ENCODE measurements at places on chromosomes 16 and 17.

DNA sequence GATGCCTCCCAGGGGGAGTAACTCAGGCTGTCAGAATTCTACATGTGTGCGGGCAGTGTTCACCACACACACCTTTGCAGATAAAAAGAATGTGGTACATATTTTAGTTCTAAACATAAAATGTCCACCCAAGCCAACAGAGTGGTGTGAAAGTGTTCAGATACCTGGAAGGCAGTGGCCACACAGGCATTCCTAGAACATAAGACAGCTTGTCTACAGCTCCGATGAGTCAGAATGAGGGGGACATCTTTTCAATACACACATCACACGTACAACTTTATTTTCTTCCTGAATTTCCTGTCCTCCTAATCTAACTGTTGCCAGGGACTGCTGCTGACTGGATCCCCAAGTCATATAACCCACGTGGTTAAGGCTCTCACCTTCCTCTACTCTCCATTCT lies 142.3 kb downstream of the ZFHX3 start:
- DNase-seq, result no peak

DNA sequence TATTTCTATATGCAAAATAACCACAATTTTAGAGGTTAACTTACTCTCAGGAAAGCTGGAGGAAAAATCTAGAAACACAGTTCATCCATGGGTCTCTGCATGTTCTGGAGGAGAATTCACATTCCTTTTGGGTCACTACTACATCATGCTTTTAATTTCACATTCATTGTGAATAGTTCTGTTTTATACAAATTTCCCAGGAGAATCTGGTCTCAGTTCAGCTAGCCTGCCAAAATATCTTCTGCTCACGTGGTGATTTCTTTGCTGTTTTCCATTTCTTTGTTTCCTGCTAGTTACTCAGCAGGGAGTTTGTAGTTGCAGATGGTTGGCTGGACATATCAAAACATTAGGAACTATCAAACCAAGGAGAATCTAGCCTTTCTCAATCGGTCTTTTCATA lies at the start of gene ABCA9:
Gene ABCA9 (minus strand): TSS at position 106 of the 400 bp plus-strand sequence. CDS start 9,801 bp downstream, outside the sequence.
- DNase-seq, result no peak

DNA sequence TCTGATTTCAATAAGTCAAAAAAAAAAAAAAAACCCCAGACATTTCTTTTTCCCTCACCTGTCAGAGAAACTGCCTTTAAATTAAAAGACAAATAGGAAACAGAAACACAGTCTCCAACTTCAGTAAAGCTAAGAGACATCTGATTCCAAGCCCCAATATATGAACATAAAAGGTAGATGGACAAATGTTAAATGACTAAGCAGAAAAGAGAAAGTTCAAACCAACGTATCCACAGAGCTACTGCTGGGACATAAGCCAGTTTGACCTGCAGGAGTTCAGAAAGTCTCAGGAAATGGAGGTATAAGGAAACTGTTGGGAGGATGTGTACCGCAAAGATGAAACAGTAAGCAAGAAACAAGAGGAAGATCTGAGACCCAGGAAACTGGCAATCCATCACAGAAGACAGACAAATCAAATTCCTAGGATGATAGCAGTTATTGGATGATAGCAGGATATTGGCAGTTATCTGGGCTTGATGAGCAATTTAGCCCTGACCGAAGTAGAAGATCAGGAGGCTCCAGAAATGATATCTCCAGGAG lies 135.0 kb downstream of the BRIP1 start:
- no peak for DNase-seq

- DNase-seq, result no peak
Measured at GRCh38 chr17:66953630-66954020, 10.9 kb upstream of the CACNG4 start.

DNA sequence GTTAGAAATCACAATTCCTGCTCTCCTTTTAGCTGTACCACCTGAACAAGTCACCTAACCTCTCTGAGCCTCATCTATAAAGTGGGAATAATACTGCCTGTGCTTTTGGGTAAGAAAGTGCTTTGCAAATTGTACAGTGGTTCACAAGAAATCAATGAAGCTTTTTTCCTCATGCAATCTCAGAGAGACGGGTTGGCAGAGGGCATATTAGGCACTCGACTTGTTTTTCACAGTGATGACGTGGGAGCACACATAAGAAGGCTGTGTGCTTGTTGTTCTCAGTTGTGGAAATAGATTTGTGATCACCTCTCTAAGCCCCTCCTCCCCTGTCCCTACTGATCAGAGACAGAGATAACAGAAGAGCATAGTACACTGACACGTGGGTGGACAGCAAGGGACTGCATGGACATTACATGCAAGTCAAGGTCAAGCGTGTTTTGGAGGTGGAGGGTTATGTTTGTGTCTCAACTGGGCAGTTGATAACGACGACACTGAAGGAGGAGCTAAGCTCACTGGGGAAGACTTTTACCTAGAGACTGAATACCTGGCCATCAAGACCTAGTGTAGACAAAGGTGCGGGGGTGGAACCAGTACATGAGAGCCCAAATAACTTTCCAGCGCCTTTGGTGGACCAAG lies 1.7 kb upstream of the GPT2 start:
- no peak for DNase-seq

DNA sequence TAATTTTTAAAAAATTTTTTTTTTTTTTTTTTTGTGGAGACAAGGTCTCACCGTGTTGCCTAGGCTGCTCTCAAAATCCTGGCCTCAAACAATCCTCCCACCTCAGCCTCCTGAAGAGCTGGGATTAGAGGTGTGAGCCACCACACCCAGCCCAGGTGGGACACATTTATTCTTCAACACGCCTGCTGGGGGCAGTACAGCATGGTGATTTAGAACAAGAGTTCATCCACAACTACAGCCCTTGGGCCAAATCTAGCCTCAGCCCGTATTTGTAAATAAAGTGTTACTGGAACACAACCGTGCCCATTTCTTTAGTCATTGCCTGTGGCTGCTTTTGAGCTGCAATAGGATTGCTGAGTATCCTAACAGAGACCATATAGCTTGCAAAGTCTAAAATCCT lies 92.8 kb downstream of the KATNIP start:
- DNase-seq, result no peak

DNA sequence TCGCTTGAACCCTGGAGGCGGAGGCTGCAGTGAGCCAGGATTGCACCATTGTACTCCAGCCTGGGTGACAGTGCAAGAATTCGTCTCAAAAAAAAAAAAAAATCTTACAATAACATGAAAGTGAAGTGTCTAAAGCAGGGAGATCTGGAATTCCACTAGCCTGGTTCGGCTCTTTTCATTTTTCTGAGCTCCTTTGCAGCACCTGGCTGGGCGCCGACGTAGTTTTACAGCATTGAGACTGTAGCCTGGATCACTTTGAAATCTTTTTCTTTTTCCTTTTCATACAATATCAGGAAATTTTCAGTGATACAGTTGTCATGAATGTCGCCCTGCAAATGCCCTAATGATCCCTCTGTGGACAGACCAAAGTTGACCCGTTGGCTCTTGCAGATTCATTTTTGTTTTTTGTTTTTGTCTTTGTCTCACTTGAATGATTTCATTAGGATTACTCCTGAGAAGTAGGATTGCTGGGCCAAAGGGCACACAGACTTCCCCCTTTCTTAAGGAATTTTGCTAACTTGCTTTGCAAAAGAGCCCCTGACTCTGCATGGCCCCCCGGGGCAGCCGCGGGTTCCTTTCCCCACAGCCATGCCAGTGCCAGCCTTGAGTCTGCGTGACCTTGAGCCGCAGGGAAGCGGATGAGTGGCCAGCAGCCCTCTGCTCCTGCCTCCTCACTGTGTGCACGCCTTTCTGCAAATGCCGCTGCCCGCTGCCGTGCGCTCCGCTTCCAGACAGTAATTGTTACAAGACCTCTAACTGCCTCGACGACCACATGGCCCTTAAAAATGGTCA lies 28.0 kb downstream of the CRISPLD2 start:
- DNase-seq, result no peak

- DNase-seq, result no peak
Measured at GRCh38 chr16:10616756-10617640, 36.6 kb upstream of the EMP2 start.

DNA sequence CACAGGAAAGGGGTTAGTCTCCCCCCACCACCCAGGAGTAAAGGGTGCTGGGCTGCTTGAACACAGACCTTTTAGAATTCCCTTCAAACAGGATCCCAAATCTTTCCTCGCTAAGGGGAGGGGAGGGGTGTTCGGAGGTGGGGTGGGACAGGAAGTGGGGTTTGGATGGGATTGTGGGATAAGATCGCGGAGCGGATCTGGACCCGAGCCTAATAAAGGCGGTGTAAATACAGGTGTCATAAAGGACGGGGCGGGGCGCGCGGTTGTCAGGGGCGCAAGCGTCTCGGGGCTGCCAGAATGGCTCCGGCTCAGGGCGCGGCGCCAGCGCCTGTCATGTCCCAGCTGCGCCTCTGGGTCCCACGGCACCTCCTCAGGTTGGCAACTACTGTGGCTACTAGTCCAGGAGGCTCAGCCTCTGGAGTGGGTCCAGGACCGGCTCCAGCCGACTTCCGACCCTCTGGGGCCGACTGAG lies 59.8 kb upstream of the FBXO47 start:
- DNase-seq, result no peak

GRCh38 chr17:58315750-58316149 lies 12.8 kb downstream of the TSPOAP1 start:
- DNase-seq, result no peak

DNA sequence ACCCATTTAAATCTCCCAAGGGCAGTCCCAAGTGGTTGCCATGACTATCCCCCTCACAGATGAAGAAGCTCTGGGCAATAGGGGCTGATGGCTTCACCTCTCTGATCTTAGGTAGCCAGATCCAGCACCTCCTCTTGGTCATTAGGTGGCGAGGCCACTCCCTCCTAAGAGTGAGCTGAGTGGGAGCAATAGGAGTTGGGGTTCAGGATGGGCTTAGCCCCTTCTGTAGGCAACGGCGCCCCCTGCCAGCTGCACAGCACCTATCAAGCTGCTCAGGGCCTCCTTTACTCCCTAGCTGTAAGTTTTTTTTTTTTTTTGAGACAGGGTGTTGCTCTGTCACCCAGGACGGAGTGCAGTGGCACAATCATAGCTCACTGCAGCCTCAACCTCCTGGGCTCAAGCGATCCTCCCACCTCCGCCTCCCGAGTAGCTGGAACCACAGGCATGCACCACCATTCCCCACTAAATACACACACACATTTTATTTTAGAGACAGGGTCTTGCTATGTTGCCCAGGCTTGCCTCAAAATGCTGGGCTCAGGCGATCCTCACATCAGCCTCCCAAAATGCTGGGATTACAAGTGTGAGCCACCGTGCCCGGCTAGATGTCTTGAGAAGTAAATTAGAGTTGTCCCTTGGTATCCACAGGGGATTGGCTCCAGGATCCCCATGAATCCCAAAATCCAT lies 3.5 kb upstream of the RRAD start:
- no peak for DNase-seq

DNA sequence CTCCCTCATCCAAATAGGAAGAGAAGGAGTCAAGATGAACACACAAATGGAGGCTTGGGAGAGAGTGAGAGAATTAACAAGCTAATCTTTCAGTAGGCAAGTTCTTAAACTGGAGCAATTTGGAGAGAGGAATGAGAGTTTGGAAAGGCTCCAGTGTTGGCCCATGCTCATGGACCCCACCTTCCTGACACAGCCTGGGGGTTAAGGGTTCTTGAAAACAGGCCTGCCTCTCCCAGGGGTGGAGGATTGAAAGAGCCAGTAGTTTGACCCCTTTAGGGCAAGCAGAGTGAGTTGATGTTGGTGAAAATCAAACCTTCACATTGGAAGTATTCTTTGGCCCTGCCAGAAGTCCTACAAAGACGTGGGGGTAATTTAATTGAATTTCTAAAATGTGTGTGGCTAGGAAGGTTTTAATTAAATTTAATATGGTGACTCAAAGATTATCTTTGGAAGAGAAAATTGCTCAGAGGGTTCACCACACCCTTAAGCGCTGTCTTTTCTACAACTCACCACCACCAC lies 5.8 kb downstream of the HOXB3 start:
- no peak for DNase-seq

- no peak for DNase-seq
Measured at GRCh38 chr16:72940886-72941285, 107.0 kb downstream of the ZFHX3 start.

GRCh38 chr17:28041068-28041843 lies 1.2 kb upstream of the NLK start:
- DNase-seq, result peak; percentile 99

DNA sequence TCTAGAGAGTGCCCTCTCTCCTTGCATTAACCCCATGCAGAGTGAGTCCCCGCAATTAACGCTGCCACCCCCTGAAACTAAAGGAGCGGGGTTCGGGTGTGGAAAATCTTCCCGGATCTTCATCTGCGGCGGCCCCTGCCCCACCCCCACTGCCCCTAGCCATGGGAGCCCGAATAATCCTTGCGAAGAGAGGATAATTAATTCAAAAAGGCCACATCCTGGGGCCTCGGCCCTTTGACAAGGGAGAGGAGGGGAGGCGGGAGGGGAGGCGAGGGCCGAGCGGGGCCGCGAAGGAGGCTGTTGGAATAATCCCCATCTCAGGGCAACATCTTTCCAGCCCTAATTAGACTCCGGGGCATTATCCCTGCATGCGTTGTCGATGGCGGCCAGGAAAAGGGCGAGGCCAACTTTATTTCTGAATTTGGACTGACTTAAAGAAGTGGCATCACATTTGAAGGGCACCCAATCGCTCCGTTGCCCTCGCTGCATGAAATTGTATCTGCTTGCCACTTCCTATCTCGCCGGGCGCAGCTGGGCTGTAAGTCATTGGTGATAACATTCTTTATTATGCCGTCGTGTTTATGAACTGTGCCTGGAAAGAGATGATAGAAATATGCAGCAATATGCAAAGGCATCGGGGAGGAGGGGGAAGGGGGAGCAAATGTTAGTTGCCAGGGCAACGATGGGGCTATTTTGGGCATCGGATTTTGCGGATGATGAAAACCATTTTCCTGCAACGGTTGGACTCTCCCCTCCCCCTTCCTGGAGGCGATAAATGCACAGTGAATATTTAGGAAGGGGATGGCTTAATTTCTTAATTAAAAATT lies 387.1 kb upstream of the TNRC6C start:
- no peak for DNase-seq
